ENCODE measurements at places on chromosomes 5 and 9.
A peak's percentile ranks its signal among the peaks of the same experiment; 100 is the strongest.

GRCh38 chr9:15531380-15531779 lies 20.6 kb upstream of the PSIP1 start:
- DNase-seq: no peak

DNA sequence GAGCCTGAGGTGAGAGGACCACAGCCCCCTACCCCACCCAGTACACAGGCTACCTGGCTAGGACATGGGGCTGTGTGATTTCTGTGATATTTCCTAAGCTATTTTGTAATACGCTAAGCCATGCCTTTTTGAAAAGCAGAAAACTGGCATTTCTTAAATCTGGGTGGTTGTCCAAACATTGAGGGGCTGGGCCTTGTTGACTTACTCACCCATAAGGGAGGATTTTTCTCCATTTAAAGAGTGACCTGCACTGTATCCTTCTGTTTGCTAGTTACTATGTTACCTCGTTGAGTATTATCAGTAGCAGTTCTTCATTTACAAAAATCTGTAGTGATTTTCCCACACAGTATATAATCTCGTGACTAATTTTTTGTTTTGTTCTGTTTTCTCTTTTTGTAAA lies 117.5 kb upstream of the OTULINL start:
- no peak for DNase-seq

- no peak for DNase-seq
These were observed 267.0 kb upstream of the TYRP1 start for GRCh38 chr9:12425878-12426864.

DNA sequence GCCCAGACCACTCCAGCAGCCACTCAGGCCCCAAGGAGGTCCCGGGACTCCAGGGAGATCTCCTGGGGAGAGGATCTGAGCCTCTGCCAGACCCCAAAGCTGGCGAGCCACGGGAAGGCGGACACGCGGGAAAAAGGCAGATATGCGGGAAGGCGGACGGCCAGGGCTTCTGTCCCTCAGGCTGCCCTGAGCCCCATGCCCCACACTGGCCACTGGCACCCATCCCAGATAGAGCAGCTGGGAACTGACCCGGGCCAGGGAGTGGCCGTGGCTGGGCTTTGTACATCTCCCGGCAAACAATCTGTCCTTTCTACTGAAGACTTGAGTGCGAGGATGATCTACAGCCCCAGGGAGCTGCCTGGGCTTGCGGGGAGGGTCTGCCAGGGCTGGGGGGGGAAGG lies 21.1 kb upstream of the NOTCH1 start:
- no peak for DNase-seq

DNA sequence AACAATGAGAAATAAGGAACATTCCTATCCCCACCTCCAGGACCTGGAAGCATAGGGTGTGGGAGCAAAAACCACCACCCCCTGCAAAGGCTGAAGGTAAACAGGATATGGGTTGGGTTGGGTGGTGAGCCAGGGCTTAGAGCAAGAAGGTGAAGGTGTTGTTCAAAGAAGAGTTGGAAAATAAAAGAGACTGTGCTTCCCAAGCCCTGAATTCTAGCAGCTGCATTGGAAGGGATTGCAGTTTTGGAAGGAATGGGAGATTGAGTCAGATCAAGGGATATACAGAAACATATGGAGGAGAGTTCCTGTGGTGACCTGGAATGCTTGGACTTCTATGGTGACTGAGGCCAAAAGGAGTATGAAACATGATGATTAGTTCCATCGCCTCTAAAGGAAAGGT lies 24.7 kb upstream of the MTAP start:
- DNase-seq: peak; percentile 93

DNA sequence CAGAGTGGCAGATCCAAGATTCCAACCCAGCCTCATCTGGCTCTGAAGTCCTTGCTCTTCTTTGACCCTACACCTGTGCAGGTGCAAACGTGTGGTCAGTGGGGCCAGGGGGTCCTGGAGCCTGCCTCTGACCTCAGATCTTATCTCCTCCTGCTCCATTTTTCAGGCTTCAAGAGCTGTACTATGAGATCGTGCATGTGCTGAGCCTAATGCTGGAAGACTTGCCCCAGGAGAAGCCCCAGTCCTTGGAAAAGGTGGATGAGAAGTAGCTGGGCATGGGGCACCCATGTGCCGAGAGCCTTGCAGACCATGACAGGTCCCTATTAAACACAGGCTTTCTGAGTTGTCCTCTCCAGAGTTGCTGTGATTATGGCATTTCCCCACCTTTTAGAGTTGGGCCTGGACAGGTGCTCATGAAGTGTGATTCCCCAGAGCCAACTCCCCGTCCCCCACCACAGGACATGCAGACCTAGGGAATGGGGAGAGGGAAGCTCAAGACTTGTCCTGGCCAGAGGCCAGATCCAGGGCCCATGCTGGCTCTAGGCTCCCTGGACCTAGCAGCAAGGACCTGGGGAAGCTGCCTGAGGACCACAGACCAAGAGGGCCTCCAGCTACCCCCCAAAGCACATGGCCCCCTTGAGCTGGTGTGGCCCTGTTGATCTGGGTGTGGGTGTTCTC lies 22.5 kb downstream of the PITX1 start:
- DNase-seq: no peak

DNA sequence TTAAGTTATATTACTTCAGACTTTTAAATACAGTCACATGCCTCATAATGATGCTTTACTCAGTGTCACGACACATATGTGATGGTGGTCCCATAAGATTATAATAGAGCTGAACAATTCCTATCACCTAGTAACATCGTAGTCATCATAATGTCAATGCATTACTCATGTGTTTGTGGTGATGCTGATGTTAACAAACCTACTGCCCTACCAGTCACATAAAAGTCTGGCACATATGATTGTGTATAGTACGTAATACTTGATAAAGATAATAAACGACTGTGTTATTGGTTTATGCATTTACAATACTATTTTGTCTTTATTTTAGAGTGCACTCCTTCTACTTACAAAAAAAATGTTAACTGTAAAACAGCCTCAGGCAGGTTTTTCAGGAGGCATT lies 103.7 kb downstream of the PAM start:
- peak; percentile 88 for DNase-seq

Data from IMR-90 (cell line).